ENCODE measurements at places on chromosomes 4 and X.

- H3K4me3 ChIP-seq, result no peak overlapping the region
- H3K27me3 ChIP-seq, result no peaks in the 10 kb centered on the region
- H3K4me1 ChIP-seq, result no peaks in the 10 kb centered on the region
- no peak overlapping the region for H3K27ac ChIP-seq
- no peak for DNase-seq
These were observed 2.7 kb upstream of the AMELX start for GRCh38 chrX:11290416-11291102.

DNA sequence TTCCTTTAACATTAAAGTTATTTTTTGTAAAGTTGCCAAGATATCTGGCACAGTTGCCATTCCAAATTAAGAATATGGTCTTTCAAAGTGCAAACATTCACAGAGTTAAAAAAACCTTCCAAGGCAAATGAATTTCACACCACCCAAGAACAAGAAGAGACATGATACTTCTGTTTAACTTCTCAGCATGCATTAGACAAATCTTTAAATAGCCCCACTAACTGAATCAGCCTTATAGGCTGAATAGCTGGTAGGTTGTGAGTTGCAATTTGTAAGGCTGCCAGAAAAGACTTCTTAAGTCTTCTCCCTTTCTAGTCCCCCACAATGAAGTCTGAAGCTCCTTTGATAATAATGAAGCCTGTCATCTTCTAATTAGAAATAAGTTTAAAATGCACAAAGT, 95.6 kb downstream of the MAPK10 start:
- no peaks in the 10 kb centered on the region for H3K4me1 ChIP-seq
- H3K27ac ChIP-seq, result no peak overlapping the region
- DNase-seq, result no peak
- H3K4me3 ChIP-seq, result no peak overlapping the region

GRCh38 chr4:154416190-154416547, 75.4 kb downstream of the DCHS2 start:
- H3K4me3 ChIP-seq, result no peak overlapping the region
- DNase-seq, result no peak
- no peaks in the 10 kb centered on the region for H3K4me1 ChIP-seq
- no peaks in the 10 kb centered on the region for H3K27me3 ChIP-seq
- no peak overlapping the region for H3K27ac ChIP-seq
- H3K36me3 ChIP-seq, result no peaks in the 10 kb centered on the region

DNA sequence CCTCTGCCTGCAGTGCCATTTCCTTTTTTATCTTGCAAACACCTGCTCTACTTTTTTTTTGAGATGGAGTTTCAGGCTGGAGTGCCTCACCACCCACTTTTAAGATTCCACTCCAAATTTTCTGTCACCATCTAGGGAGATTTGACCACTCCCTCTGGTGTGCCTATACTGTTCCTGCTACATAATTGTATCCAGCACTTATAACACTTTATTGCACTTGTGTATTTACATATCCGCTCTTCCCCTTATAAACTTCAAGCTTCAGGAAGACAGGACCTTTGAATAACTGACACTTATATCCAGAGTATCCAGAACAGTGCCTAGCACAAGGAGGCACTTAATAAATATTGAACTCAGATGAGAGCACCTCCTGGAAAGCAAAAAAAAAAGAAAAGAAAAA, 6.2 kb upstream of the CENPI start:
- no peak for DNase-seq
- no peaks in the 10 kb centered on the region for H3K27me3 ChIP-seq
- H3K4me3 ChIP-seq, result no peak overlapping the region
- no peak overlapping the region for H3K27ac ChIP-seq
- peaks cover 3% of the 10 kb centered on the region for H3K4me1 ChIP-seq
- no peaks in the 10 kb centered on the region for H3K36me3 ChIP-seq

GRCh38 chrX:37453821-37454220, 104.7 kb downstream of the PRRG1 start:
- H3K4me3 ChIP-seq, result no peak overlapping the region
- no peak for DNase-seq
- no peak overlapping the region for H3K27ac ChIP-seq
- no peaks in the 10 kb centered on the region for H3K27me3 ChIP-seq

DNA sequence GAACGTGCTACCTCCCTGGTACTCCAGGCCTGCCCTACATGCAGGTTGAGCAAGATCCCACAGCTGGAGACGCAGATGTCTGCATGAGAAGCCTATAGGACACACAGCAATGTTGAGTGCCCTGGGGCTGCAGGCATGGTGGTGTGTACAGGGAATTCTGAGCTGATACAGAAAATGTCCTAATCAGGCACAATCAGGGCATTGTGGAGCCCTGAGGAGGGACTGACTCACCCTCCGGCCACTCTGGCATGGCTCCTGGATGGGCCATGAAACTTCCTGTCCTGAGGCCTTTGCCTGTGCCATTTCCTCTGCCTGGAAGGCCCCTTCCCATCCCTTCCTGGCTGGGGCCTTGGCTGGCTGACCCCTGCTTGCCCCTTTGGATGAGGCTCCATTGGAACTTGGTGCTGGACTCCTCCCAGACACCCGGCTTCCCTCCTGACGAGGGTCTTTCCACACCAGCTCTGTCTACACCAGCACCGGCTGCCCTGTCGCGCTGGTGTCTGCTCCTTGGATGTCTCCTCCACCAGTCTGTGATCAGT, 16.7 kb upstream of the AFAP1 start:
- H3K36me3 ChIP-seq, result no peaks in the 10 kb centered on the region
- no peak overlapping the region for H3K4me3 ChIP-seq
- peak; percentile 91 for DNase-seq
- H3K27me3 ChIP-seq, result no peaks in the 10 kb centered on the region
- H3K4me1 ChIP-seq, result peaks cover 38% of the 10 kb centered on the region

DNA sequence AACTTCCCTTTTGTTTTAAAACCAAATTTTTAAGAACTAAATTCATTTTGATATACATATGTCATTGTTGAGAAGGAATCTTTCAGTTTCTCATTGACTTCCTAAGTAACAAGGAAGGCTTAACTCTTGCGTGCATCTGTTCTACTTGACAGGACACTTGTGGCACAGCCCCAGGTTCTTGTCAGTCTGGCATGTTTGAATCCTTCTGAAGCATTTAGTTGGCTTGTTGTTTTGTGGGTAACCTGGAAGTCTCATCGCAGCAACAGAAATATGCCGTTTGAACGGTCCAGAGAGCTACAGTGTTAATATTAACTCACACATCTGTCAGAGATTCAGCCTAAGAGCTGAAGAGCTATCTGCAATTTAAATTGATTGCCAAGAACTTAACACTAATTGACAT, 76.0 kb downstream of the GLRA3 start:
- no peaks in the 10 kb centered on the region for H3K27me3 ChIP-seq
- no peaks in the 10 kb centered on the region for H3K4me1 ChIP-seq
- H3K4me3 ChIP-seq, result no peak overlapping the region
- H3K27ac ChIP-seq, result no peak overlapping the region

DNA sequence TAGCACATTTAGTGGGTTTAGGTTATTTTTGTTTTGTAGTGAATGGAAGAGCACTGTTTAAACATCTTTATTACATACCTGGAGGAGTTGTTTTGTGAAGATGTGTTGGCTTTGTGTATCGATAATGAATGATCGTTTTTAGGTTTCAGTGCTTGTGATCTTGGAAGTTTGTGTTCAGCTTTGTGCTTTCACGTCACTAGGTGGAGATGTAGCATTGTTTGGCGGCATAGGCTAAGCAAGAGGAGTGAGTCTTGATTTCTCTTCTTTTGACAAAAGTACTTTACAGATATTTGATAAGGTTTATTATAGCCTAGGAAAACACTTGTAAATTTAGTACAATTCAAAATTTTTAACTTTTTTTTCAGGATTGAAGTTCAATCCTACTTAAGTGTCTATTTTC, 50.4 kb downstream of the PDK3 start:
- peak; percentile 33 for DNase-seq
- no peak overlapping the region for H3K4me3 ChIP-seq
- no peaks in the 10 kb centered on the region for H3K4me1 ChIP-seq
- H3K27ac ChIP-seq, result no peak overlapping the region
- H3K27me3 ChIP-seq, result no peaks in the 10 kb centered on the region

GRCh38 chr4:5036239-5036638, 15.0 kb upstream of the STK32B start:
- no peaks in the 10 kb centered on the region for H3K27me3 ChIP-seq
- no peak overlapping the region for H3K27ac ChIP-seq
- H3K36me3 ChIP-seq, result no peaks in the 10 kb centered on the region
- H3K4me3 ChIP-seq, result no peak overlapping the region
- peaks cover 52% of the 10 kb centered on the region for H3K4me1 ChIP-seq
- no peak for DNase-seq

- H3K4me3 ChIP-seq, result no peak overlapping the region
- DNase-seq, result no peak
- H3K4me1 ChIP-seq, result peaks cover 2% of the 10 kb centered on the region
These were observed 2.7 kb upstream of the MAPK10 start for GRCh38 chr4:86362510-86362909.

DNA sequence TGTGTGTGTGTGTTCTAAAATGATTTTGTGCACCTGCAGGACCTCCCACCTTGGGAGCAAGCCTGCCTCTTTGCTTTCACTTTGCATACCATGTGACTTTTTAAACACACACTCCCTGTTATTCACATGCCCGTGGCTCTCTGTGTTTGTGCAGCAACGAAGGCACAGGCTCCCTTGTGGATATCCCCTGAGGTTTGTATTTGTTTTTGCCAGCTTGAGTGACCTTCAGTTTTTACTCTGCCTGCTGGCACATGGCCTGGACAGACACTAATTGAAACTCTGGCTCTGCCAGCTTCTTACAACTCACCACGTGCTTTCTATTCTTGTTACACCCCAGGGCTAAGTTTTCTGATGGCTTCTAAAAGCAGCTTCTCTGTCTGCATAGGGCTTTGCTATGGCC, 885.8 kb downstream of the SH3BGRL start:
- H3K27me3 ChIP-seq, result no peaks in the 10 kb centered on the region
- H3K4me3 ChIP-seq, result no peak overlapping the region
- H3K27ac ChIP-seq, result no peak overlapping the region
- no peak for DNase-seq
- H3K4me1 ChIP-seq, result no peaks in the 10 kb centered on the region

- no peaks in the 10 kb centered on the region for H3K27me3 ChIP-seq
- H3K4me3 ChIP-seq, result no peak overlapping the region
- DNase-seq, result peak; percentile 3
- no peaks in the 10 kb centered on the region for H3K36me3 ChIP-seq
These were observed 64.4 kb upstream of the ACSL4 start for GRCh38 chrX:109797311-109797975.

DNA sequence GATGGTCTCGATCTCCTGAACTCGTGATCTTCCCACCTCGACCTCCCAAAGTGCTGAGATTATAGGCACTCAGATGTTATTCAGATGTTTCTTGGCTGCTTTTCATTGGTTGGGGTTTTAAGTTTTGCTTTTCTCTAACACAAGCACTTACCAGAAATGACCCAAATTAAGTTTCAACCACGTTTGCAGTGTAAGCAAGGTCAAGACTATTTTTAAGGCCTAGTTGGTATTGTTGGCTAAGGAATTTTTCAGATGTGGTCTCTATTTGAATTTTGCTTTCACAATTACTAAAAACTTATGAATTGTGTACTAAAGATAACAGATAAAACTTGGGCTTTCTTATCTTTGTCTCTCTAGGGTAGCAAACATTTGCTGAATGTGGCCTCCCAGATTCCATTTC, 1756.9 kb upstream of the TENM3 start:
- no peak overlapping the region for H3K4me3 ChIP-seq
- H3K27me3 ChIP-seq, result no peaks in the 10 kb centered on the region
- H3K4me1 ChIP-seq, result no peaks in the 10 kb centered on the region
- DNase-seq, result no peak
- H3K27ac ChIP-seq, result no peak overlapping the region

- no peak overlapping the region for H3K27ac ChIP-seq
- H3K4me1 ChIP-seq, result peaks cover 8% of the 10 kb centered on the region
- no peak overlapping the region for H3K4me3 ChIP-seq
- H3K27me3 ChIP-seq, result peaks cover 14% of the 10 kb centered on the region
- no peak for DNase-seq
- H3K36me3 ChIP-seq, result no peaks in the 10 kb centered on the region
These were observed 28.0 kb upstream of the NSUN7 start for GRCh38 chr4:40721730-40722171.

- H3K27me3 ChIP-seq, result no peaks in the 10 kb centered on the region
- H3K27ac ChIP-seq, result no peak overlapping the region
These were observed 74.3 kb downstream of the CAMK2D start for GRCh38 chr4:113687067-113687718.

- H3K4me3 ChIP-seq, result no peak overlapping the region
- no peak overlapping the region for H3K27ac ChIP-seq
- H3K27me3 ChIP-seq, result no peaks in the 10 kb centered on the region
- H3K36me3 ChIP-seq, result no peaks in the 10 kb centered on the region
These were observed 137.4 kb upstream of the STIM2 start for GRCh38 chr4:26723216-26723615.

DNA sequence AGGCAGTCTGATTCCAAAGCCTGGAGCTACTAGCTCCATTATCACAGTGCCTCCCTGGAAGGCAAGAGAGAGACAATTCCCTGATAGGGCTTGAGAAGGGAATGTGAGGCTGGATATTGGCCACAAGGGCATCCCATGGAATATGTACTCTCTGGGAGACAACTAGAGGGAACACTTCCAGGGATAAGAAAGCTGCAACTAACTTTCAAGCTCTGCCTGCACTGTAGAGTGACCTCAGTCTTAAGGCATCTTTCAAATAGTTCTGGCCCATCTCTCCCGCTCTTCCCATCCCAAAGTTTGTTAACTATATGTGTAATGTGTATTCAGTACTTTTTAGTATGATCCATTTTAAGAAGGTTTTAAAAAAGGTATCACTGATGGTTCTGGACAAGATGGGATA, 13.1 kb upstream of the RNF212 start:
- no peaks in the 10 kb centered on the region for H3K36me3 ChIP-seq
- no peak overlapping the region for H3K27ac ChIP-seq
- no peaks in the 10 kb centered on the region for H3K4me1 ChIP-seq

Measured in endothelial cell of umbilical vein (primary cell).